ENCODE measurements at places on chromosomes 7 and 10. TPM values are rescaled to one million over a fixed set of nuclear protein-coding genes. Genes with fewer than 3 reads are reported as not detected.

DNA sequence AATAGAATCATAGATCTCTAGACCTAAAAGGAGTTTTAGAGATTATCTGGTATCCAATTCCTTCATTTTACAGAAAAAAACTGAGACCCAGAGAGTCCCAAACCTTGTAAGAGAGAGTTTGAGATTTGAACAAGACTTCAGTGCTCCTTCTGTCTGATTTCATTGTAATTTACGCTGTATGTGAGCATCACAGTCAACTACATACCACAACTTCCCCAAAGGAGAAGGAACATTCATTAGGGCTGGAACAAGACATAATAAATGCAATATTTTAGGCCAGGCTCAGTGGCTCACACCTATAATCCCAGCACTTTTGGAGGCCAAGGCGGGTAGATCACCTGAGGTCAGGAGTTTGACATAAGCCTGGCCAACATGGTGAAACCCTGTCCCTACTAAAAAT, 17.3 kb upstream of the PRKAR2B start:
- DNase-seq: no peak

DNA sequence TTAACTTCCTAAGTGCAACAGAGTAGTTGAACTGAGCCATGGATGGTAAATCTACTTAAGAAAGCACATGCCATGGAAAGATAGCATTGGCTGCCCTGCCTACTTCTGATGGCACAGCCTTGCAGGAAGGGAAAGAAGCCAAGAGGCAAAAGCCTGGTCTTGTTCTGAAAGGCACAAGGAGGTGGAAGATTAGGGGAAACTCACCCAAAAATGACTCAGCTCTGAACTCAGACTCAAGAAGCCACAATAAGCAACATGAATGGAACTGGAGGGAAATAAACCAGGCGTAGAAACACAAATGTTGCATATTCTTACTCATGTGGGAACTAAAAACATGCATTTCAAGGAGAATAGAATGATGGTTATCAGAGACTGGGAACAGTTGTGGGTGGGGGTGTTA, 20.8 kb upstream of the ALOX5 start:
- DNase-seq: no peak

GRCh38 chr10:71487726-71488125, 91.0 kb downstream of the CDH23 start:
- DNase-seq: no peak

Gene RBP3
- not detected for total RNA-seq

Gene SHH
- not detected for total RNA-seq

All from H4 (cell line).